ENCODE measurements at places on chromosomes 7 and 10.
A peak's percentile ranks its signal among the peaks of the same experiment; 100 is the strongest.

- H3K36me3 ChIP-seq = no peaks in the 10 kb centered on the region
- peaks cover 10% of the 10 kb centered on the region for H3K4me1 ChIP-seq
- DNase-seq = no peak
- peaks cover 16% of the 10 kb centered on the region for H3K27me3 ChIP-seq
- H3K4me3 ChIP-seq = no peak overlapping the region
Measured at GRCh38 chr7:42233171-42233570, 3.8 kb downstream of the GLI3 start.

GRCh38 chr7:111694376-111694775, 132.1 kb upstream of the IMMP2L start:
- H3K27ac ChIP-seq = no peak overlapping the region
- DNase-seq = no peak
- no peaks in the 10 kb centered on the region for H3K36me3 ChIP-seq
- no peaks in the 10 kb centered on the region for H3K4me1 ChIP-seq

DNA sequence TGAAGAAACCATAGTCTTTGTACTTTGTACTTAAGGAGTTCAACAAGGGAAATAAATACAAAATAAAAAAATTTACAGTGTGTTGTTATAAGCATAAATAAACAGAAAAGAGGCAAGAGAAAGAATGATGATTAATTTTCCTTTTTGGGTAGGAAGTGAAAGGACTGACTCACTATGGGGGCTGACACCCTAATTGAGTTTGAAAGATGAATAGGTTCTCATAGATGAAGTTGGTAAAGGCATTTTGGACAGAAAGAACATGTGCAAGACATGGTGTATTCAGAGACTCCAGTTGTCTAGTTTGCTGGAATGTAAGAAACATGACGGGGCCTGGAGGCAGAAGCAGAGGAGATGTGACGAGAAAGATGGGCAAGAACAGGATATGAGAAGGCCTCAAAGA, 83.7 kb downstream of the VPS50 start:
- H3K4me3 ChIP-seq = no peak overlapping the region
- DNase-seq = no peak
- peaks cover 27% of the 10 kb centered on the region for H3K36me3 ChIP-seq
- H3K27me3 ChIP-seq = no peaks in the 10 kb centered on the region
- no peaks in the 10 kb centered on the region for H3K4me1 ChIP-seq

DNA sequence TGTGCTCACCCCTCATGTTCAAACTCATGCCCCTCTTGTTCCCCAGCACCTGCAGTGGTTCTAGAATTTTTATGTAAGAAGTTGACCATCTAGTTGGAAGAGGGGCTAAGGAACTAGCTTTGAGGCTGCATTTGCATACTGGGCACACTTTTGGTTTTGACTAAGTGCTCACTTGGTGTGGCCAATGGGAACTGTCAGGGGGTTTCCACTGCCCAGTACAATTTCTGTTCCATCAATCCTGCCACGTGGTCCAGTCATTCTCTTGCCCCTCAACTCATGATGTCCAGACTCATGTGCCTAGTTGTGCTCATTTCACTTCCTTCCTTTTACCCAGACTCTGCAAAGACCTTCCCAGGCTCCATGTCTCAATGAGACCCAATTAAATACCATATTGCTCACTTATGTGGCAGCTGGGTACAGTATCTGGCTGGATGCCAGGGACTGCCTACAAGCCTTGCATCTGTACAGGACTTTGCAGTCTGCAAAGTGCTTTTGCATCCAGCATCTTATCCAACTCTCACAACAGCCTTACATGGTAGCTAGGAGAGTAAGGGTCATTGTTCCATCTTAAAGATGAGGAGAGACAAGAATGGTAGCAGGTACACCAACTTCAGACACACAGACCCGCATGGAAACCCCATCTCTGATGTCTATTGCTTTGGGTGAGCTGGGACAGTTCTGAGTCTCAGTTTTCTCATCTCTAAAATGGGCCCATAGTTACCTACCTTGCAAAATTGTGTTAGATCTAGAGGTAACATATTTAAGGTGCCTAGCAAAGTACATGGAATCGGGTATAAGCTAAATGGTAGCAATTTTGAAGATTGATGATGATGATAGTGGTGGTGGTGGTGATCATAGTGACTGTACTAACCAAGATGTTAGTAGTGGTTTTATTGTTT, 30.1 kb upstream of the KCNMA1 start:
- H3K4me3 ChIP-seq = no peak overlapping the region
- H3K4me1 ChIP-seq = no peaks in the 10 kb centered on the region
- H3K27ac ChIP-seq = no peak overlapping the region
- H3K36me3 ChIP-seq = no peaks in the 10 kb centered on the region
- H3K27me3 ChIP-seq = no peaks in the 10 kb centered on the region

DNA sequence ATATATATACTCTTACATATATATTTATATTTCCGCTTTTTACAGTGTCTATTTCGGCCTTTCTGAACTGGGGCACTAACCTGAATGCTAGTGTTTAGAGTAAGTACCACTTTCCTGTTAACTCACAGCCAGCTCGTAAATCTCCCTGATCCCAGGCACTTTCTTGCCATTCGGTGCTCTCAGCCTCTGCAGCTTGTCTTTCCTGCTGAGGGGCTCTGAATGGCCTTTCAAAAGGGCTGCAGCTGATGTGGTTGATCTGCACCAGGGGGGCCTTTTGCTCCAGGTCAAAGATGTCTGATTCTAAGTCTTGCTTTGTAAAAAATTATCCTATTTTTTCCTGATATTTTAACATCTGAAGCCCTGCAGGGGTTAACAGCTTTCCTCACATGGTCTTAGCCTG, 25.5 kb upstream of the HPS1 start:
- DNase-seq = no peak
- no peak overlapping the region for H3K4me3 ChIP-seq
- peaks cover 12% of the 10 kb centered on the region for H3K4me1 ChIP-seq

DNA sequence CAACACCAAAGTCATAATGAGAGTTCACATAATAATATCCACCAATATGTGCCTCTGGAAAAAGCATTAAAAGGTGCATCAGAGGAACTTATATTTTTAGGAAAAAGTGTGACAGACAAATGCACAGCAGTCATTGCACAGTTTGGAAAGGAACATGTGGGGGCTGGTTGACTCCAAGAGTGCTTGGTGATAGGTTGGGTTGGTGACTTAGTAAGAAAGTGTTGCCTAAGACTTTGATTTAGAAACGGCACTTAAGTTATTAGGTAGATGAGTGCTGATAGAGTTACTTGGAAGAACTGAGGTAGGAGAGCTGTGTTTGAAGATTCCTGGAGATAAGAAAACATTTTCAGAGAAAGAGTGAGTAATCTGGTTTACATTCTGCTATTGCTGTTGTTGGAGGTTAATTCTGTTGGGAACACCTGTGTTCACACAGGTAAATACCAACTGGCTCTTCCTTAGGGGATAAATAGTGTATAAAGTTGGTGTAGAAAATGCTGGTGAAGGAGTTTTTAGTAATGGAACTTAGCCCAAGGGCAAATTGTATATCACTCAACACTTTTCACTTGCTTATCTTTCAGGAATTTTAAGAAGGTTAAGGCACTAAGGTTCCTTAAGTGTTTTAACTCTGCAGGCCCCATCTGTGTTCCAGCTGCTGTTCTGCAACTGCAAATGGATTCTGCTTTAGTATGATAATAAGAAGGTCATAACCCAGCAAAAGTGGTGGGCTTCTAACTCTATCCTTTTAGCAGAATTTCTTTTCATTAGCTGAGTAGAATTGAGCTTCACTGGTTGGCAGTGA, 196.1 kb downstream of the NSUN6 start:
- DNase-seq = no peak
- H3K27ac ChIP-seq = no peak overlapping the region
- no peaks in the 10 kb centered on the region for H3K36me3 ChIP-seq
- peaks cover 9% of the 10 kb centered on the region for H3K4me1 ChIP-seq
- H3K27me3 ChIP-seq = no peaks in the 10 kb centered on the region

GRCh38 chr10:49707585-49707984, 28.1 kb downstream of the C10orf53 start:
- H3K4me1 ChIP-seq = no peaks in the 10 kb centered on the region
- DNase-seq = no peak
- H3K27ac ChIP-seq = no peak overlapping the region
- H3K4me3 ChIP-seq = no peak overlapping the region
- H3K36me3 ChIP-seq = no peaks in the 10 kb centered on the region

DNA sequence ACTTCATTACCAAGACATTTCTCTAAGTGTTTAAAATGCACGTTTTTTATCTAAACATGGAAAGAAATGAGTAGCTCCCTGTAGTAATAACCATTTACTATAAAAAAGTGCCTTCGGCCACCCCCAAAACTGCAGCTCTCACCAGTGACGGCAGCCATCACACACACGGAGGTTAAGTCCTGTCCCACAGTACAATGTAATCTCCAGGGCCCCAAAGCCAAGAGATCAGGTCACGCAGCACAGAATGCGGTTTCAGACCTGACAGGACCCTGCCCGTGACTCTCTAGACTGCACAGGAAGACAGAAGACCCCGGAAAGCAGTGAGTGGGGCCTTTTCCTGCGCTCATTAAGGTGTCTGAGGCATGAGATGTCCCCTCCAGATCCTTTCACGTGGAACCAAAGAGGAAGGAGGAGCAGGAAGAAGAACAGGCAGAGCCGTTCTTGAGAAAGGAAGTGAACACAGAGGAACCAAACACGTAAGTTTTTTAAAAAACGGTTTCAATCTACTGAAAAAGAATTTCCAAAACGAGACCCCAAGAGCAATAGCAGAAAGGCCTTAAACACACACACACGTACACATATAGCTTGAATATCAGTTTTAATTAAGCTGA, 125.7 kb downstream of the ZMYND11 start:
- peak; percentile 51 for DNase-seq
- peak overlapping the region; percentile 57 for H3K27ac ChIP-seq
- H3K4me3 ChIP-seq = peak overlapping the region; percentile 13

DNA sequence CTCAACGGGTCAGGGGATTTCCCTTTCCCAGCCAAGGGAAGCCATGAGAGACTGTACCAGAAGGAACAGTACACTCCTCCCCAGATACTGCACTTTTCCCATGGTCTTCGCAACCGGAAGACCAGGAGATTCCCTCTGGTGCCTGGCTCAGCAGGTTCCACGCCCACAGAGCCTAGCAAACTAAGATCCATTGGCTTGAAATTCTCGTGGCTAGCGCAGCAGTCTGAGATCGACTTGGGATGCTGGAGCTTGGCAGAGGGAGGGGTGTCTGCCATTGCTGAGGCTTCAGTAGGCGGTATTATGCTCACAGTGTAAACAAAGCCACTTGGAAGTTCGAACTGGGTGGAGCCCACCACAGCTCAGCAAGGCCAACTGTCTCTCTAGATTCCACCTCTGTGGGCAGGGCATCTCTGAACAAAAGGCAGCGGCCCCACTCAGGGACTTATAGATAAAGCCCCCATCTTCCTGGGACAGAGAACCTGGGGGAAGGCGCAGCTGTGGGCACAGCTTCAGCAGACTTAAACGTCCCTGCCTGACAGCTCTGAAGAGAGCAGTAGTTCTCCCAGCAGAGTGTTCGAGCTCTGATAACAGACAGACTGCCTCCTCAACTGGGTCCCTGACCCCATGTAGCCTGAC, 29.6 kb downstream of the SLC16A12 start:
- no peaks in the 10 kb centered on the region for H3K36me3 ChIP-seq
- no peak for DNase-seq
- peaks cover 3% of the 10 kb centered on the region for H3K4me1 ChIP-seq
- H3K4me3 ChIP-seq = no peak overlapping the region
- H3K27ac ChIP-seq = no peak overlapping the region

- H3K4me3 ChIP-seq = no peak overlapping the region
- H3K36me3 ChIP-seq = peaks cover 9% of the 10 kb centered on the region
- no peak for DNase-seq
- no peaks in the 10 kb centered on the region for H3K27me3 ChIP-seq
- H3K4me1 ChIP-seq = no peaks in the 10 kb centered on the region
Measured at GRCh38 chr7:87398446-87398845, 53.0 kb downstream of the CROT start.

- no peak overlapping the region for H3K27ac ChIP-seq
- no peak overlapping the region for H3K4me3 ChIP-seq
- no peaks in the 10 kb centered on the region for H3K27me3 ChIP-seq
- no peaks in the 10 kb centered on the region for H3K4me1 ChIP-seq
Measured at GRCh38 chr7:96430356-96430755, 108.5 kb upstream of the SLC25A13 start.
